Fibroblast of skin of right quadriceps (primary cell): ENCODE measurements at places on chromosomes 7 and 10.

GRCh38 chr10:3774018-3774813, 10.8 kb downstream of the KLF6 start:
- DNase-seq, result peak; percentile 31

GRCh38 chr10:71795248-71795647, 21.9 kb upstream of the VSIR start:
- peak; percentile 12 for DNase-seq

GRCh38 chr7:20304366-20304765, 26.3 kb upstream of the ITGB8 start:
- DNase-seq, result no peak

GRCh38 chr10:91901784-91902677, 7.3 kb downstream of the FGFBP3 start:
- peak; percentile 91 for DNase-seq

DNA sequence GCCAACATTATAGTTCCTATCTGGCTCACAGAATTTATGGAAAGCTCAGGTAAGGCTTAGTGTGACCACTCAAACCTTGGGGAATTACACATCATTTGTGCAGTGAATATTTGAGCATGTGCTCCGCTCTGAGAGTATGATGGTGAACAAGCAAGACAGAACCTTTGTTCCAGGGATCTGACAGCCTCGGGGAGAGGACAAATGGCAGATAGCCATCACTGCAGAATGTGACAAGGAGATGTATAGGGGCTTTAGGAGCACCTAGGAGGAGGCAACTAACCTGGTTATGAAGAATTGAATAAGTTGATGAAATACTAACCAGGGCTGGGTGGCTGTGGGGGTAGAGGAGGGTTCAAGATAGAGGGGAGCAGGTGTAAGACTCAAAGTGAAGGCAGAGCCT, 290.5 kb downstream of the GFRA1 start:
- DNase-seq, result no peak

DNA sequence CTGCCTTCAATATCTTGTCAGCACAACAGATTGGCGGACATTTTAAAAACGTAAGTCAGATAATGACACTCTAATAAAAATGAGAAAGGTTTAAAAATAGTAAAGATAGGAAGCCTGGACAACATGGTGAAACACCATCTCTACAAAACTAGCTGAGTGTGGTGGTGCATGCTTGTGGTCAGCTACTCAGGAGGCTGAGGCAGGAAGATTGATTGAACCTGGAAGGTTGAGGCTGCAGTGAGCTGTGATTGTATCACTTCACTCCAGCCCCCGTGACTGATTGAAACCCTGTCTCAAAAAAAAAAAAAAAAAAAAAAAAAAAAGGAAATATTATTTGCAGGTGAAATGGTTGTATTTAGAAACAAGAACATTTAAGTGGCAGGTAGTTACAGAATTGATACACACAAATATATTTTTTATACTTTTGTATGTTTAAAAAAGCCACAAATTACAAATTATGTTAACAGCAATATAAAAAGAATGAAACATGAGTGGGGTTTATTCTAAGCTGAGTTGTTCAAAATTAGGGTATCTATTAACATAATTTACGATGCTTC, 141.9 kb downstream of the ADK start:
- DNase-seq, result peak; percentile 80

GRCh38 chr7:29281782-29282541, 87.4 kb downstream of the CHN2 start:
- peak; percentile 74 for DNase-seq
